Renal pelvis (tissue), 12 donors: ENCODE measurements at places on chromosomes 5 and 9. TPM values are rescaled to one million over a fixed set of nuclear protein-coding genes. Genes with fewer than 3 reads are reported as not detected.

DNA sequence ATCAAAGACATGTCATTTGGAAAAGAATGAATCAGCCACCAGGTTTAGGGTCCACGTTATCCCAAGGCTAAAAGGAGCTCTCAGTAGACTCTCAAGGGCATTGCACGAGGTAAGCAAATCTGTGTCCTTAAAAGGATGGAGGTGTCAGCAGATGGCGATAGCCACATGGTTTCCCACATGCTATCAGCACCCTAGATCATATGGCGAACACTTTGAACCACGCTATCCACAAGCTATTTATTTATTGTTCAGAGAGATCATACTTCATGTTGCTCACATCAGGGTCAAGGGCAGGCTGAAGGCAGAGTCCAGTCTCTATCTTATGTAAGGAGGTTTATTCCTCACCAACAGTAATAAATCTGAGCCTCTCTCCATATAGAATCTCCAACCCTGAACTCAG, 43.7 kb downstream of the CDH6 start:
- DNase-seq, result no peak

- DNase-seq, result peak; percentile 53
Observed at GRCh38 chr5:180352116-180353047, 754 bp downstream of the GFPT2 start.

GRCh38 chr9:84271921-84272556, 68.5 kb downstream of the SLC28A3 start:
- no peak for DNase-seq

- no peak for DNase-seq
Observed at GRCh38 chr5:65382582-65382981, 99.1 kb downstream of the ADAMTS6 start.

- DNase-seq, result no peak
Observed at GRCh38 chr5:4058899-4059298, 463.3 kb downstream of the IRX1 start.

- DNase-seq, result no peak
Observed at GRCh38 chr5:151002681-151003502, 17.5 kb upstream of the GPX3 start.

- no peak for DNase-seq
Observed at GRCh38 chr5:139757727-139758509, 37.7 kb upstream of the PSD2 start.

GRCh38 chr5:122392824-122393223, 80.8 kb downstream of the SNCAIP start:
- no peak for DNase-seq

GRCh38 chr5:149434162-149435014, 55.3 kb upstream of the IL17B start:
- peak; percentile 63 for DNase-seq

- no peak for DNase-seq
Observed at GRCh38 chr9:110028676-110029075, 179.3 kb downstream of the C9orf152 start.

GRCh38 chr5:93088592-93089389, 492.2 kb downstream of the NR2F1-AS1 start:
- DNase-seq, result peak; percentile 62

- DNase-seq, result no peak
Observed at GRCh38 chr9:92599938-92600461, 64.2 kb upstream of the ECM2 start.

DNA sequence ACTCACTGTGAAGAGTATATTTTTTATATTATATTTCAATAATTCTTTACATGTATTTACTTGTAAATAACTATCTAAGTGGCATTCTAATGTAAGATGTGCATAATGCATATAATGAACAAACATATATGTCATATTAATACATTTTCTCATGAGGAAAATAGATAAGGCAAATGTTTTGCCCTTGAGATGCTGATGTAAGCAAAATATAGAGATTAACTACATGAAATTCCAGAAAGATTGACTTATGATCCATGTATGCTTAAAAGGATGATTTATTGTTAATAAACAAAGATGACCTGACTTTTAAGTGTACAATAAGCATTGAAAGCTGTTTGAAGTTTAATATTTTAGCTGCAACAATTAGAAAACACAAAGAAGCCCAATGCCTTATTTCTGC, 559.9 kb downstream of the PTPRD start:
- no peak for DNase-seq

GRCh38 chr9:124358631-124359030, 56.6 kb downstream of the PSMB7 start:
- no peak for DNase-seq

GRCh38 chr5:150341331-150341730, 16.2 kb upstream of the TCOF1 start:
- DNase-seq, result no peak

DNA sequence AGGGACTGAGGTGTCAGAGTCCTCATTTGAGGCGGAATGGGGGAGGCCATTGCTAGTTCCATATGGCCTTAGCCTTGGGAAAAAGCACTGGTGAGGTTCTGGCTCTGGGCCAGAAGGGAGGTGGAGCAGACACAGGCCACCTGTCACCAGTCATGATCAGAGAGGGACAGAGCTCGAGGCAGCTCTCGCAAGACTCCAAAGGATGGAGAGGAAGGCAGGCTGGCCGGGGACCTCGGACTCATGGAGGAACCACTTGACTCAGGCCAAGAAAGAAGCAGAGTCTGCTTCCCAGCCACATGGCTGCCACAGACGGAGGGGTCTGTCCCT, 29.2 kb upstream of the NSMF start:
- DNase-seq, result no peak

DNA sequence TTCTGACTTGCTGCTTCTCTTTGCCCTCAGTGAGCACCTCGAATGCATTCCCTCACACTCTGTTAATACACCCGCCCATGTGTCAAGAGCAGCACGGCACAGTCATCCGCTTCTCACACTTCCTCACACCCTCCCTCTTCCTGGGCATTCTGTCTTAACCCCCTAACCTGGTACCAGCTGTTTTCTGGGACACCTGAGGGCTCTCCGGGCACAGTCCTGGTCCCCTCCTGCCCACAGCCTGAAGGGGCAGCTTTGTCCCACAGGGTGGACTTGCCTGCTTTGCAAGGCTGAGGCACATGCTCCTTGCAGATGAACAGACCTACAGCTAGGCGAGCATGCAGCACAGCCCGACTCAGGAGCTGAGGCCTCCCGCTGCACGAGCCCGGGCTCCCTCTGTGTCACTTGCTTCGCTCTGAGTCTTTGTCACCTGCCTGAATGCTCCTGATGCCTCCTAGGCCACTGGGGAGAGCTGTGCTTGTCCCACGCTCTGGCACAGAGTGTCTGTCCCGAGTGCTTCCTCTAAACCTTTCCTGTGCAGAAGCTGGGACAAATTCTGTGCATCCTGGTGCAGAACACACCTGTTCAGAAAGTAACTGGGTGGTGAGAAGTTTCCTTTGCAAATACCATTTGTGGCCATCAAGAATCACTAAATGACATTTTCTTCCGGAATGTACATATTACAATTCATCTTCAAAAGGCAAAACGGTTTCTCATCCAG, 47.8 kb downstream of the AHRR start:
- no peak for DNase-seq

GRCh38 chr9:71767776-71768321, 464 bp downstream of the CEMIP2 start:
- no peak for DNase-seq

DNA sequence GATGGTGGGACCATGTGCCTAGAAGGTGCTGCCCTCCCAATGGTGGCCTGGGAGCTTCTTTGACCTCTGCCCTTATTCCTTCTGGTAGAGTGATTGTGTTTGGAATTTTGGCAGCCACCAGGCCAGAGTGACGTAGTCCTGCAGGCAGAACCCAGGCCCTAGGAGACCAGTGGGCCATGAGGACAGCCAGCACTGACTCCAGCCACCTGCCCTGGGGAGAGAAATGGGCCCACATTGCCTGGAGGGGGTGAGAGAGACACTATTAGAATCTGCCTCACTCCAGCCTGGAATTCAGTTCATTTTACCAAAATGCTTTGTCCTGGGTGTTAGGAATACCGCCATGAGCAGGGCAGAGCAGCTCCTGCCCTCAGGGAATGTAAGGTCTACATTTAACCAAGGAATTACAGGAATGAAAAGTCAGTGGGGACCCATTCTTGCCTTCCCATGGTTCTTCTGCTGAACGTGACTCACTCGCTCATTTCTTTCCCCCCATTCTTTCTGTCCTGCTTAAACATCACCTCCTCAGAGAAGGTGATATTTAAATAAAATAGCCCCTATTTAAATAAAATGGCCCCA, 5.5 kb upstream of the COL27A1 start:
- no peak for DNase-seq

- no peak for DNase-seq
Observed at GRCh38 chr9:21875893-21876292, 73.5 kb downstream of the MTAP start.

DNA sequence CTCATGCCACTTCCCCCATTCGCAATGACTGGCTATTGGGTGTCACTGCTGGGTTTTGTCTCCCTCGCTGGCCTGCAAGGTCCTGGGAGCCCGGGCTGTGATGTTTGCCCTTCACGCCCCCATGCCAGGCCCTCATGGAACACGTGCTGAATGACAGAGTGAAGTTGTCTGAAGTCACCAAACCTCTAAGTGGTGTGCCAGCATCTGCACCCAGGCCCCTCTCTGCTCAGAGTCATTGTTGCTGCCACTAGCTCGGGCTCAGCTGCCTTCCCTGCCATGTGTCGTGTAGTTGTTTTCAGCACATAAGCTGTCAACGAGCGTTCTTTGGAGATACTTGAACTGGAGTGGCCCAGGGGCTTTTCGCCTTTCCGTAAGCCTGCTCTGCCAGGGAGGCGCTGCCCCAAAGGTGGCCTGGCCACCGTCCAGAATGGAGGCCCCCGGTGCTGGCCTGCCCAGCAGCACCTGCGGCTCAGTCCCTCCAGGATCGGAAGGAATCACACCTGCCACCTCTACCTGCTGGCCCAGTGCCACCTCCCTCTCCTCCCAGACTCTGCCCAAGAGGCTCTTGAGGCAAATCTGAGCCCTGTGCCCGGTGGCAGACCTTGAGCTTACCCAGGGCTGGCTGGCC, 250.1 kb downstream of the PBX3 start:
- no peak for DNase-seq

DNA sequence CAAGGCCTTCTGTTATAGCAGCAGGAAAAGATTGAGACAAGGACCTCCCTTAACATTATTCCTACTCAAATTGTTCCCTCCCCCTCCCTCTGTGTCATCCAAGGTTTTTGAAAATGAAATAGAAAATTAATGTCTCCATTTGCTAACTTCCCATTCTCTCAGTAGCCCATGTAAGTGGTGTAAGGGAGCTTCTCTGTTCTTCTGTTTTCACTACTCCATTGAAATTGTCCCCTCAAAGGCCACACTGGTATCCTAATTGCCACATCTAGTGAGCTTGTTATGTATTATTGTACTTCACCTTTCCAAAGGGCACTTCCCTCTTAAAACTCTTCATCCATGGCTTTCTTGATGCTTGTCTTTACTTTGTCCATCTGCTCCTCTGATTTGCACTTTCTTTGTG, 131.2 kb upstream of the PIK3R1 start:
- DNase-seq, result no peak

- DNase-seq, result no peak
Observed at GRCh38 chr9:88628811-88629210, 93.8 kb downstream of the NXNL2 start.

DNA sequence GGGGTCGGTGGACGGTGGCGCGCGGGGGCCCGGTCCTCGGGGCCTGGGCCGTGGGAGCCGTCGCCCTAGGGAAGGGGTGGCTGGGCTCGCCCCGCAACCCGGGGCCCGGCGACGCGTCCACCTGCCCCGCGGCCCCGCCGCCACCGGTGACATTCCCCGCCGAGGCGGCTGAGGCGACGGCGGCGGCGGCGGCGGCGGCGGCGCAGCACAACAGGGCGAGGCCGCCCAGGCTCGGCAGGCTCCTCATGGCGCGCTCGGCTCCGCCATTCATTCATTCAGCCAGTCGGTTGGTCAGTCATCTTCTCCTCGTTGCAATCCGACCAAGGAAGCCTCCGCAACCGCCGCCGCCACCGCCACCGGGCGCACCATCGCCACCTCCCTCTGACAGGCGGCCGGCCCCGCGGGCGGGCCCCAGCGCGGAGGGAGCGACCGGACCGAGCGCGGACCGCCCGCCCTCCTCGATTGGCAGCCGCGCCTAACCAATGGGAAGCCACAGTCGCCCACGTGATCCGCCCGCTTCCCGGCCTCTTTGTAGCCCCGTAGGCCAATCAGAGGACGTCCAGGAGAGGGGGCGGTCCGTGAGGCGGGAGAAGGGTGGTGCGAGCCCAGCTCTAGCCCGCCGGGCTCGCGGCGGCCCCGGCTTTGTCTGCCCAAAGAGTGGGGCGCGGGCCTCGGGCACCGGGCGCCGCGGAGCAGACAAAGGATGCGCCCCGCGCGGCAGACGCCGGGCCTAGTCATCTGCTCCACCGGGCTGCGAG, at the start of gene MEGF9:
TSS of gene MEGF9 (minus strand) at position 383 of the 758 bp plus-strand sequence. CDS start at position 271, 112 bp downstream.
- DNase-seq, result peak; percentile 97

DNA sequence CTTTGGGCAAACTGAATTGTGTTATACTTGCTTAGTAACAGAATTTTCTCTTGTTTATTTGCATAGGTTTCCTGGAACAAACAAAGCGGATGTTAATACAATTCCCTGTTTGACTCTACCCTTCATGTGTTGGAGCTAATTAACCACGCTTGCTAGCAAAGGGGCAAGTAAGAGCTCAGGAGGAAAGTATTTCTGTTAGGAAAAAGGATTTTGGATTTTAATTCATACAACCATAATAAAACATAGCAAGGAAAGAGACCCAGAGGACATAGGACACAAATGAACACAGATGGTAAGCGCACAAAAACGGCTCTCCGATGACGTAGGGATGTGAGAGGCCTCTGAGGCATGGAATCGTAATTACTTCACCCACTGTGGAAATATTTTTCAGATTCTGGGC, 5.1 kb upstream of the DCAF12 start:
- DNase-seq, result no peak

GRCh38 chr5:75335952-75336614, 937 bp upstream of the HMGCR start:
- peak; percentile 74 for DNase-seq

- DNase-seq, result no peak
Observed at GRCh38 chr5:124584991-124585715, 161.3 kb downstream of the ZNF608 start.

- DNase-seq, result no peak
Observed at GRCh38 chr9:94714494-94714893, 12.0 kb upstream of the AOPEP start.

GRCh38 chr9:107547772-107548297, 58.3 kb upstream of the KLF4 start:
- DNase-seq, result no peak

DNA sequence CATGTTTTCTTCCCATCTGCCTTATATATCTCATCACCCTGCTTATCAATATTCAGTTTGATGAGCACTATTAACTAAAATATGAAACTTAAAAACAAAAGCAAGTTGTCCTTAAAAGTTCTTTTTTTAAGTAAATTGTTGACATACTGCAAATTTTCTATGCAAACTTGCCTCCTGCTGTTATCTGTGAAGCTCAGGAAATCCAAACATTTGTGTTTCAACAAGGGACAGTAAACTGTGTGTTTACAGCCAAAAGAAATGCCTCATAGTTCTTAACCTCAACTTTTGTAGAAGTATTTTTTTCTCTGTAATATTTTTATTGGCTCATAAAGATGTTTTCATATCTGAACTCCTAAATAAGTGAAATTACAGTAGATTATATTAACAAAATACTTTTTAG, 7.7 kb upstream of the TTC23L start:
- no peak for DNase-seq

Gene IFNA21
- not detected for polyA plus RNA-seq

Gene KCNMB1
- 1.3 TPM for polyA plus RNA-seq

Gene ELOVL7
- 9.4 TPM for polyA plus RNA-seq

Gene PCDHGB6
- 6.8 TPM for polyA plus RNA-seq

Gene LECT2
- 4.8 TPM for polyA plus RNA-seq

Gene SPOCK1
- 4.5 TPM for polyA plus RNA-seq

Gene RAB3C
- polyA plus RNA-seq, result 3.2 TPM

Gene LVRN
- polyA plus RNA-seq, result 1.2 TPM

Gene CDH6
- polyA plus RNA-seq, result 78.5 TPM

Gene BNC2
- 8.1 TPM for polyA plus RNA-seq

Gene TDRD7
- polyA plus RNA-seq, result 7.7 TPM

Gene IL9
- polyA plus RNA-seq, result not detected

Gene PRR7
- polyA plus RNA-seq, result 2.9 TPM

Gene GLDC
- polyA plus RNA-seq, result 21.6 TPM
